ENCODE measurements at places on chromosomes 13 and 19.
A peak's percentile ranks its signal among the peaks of the same experiment; 100 is the strongest.

DNA sequence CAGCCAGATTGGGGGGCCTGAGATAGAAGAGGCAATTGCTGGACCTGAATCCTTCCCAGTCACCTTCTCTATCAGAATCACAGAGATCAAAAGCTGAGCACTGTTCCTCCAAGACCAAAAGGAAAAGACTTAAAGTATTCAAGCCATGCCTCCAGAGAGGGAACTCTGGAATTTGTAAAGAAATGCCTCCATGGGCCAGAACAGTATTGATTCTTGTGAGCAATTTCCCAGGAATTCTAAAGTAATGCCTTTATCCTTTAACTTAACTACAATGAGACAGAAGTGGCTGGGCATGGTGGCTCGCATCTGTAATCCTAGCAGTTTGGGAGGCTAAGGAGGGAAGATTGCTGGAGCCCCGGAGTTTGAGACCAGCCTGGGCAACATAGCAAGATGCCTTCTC lies 148.8 kb downstream of the FLT1 start:
- no peak for DNase-seq

- no peak for DNase-seq
Measured at GRCh38 chr19:33444562-33445441, 71.3 kb downstream of the CEBPG start.

GRCh38 chr19:11495885-11496284 lies 9.8 kb downstream of the ZNF653 start:
- no peak for DNase-seq

- DNase-seq = no peak
Measured at GRCh38 chr19:31349160-31349881, at the start of gene TSHZ3. Gene TSHZ3, minus strand, starts transcription at chr19:31349436. Its CDS starts 217 bp downstream, at chr19:31349219.

GRCh38 chr19:862581-863314 lies 3.3 kb downstream of the CFD start:
- no peak for DNase-seq

DNA sequence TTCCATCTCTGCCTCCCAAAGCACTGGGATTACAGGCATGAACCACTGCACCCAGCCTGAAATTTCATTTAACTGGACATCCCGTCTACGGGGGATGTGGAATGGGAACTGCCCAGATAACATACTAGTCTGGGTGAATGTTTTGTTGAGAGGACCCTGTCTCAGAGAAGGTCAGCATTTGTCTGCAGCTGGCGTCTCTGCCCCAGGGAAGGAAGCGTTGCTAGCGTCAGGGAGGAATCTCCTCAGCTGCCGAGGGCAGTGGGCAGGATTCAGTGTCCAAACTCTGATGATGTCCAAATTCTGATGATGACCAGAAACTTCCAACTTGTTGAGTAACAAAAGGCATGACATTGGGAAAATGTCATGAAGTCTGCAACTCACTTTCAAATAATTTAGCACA lies 3.1 kb downstream of the NXNL1 start:
- no peak for DNase-seq

- DNase-seq = no peak
Measured at GRCh38 chr19:16112778-16113177, 1.1 kb downstream of the RAB8A start.

DNA sequence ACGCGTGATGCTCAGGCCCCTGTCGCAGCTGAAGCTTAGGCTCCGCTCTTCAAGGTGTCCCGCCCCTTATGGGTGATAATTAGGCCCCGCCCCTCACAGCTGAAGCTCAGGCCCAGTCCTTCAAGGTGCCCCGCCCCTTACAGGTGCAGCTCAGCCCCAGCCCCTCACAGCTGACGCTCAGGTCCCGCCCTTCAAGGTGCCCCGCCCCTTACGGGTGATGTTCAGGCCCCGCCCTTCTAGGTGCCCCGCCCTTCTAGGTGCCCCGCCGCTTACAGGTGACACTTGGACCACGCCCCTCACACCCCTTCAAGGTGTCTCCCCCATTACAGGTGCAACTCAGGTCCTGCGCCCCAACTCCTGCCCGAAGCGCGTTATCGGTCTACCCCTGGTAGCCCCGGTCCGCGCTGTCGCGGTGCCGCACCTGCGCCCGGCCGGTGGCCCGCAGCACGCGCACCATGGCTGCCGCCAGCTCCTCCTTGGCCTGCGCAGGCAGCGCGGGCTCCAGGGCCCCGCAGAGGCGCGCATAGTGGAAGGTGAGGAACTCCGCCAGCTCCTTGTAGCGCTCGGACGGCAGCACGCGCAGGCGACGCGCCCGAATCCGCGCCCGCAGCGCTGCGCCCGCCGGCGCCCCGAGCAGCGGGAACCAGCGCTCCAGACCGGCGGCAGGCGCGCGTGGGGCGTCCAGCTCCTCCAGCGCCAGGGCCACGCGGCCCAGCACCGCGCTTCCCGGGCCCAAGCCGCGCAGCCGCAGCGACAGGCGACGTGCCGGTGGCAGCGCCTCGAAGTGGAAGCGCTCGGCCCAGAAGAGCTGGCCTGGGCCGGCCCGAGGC lies 7.3 kb downstream of the RASAL3 start:
- DNase-seq = no peak

GRCh38 chr19:56955637-56956216 lies 115.2 kb upstream of the PEG3 start:
- peak; percentile 97 for DNase-seq

DNA sequence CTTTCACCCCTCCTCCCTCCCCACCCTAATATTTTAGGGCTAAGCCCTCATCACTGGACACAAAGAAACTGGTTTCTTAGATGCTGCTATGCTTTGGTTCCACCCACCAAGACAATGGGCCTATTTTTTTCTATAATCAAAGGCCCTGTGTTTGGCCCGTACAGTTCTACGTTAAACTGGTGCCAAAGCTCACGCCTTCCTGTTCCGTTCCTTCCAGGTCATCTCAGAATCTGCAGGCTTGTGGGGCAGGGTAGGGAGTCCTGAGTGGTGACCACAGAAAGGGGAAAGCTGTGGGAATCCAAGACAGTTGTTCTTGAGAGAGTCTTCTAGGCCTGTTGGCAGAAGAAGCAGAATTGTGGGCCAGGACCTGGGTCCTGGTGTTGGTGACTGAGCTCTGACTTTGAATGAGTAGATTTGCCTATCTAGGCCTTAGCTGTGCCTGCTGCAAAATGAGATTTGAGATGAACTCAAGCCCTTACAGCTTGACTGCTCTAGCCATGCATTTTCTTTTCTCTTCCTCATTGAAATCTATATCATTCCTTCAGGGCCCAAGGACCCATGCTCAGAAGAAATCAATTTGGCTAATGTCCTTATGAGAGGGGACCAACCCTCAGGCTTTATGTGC lies 19.1 kb upstream of the CXCL17 start:
- DNase-seq = peak; percentile 52

- DNase-seq = no peak
Measured at GRCh38 chr13:50386541-50387050, 371.4 kb downstream of the KCNRG start.

- no peak for DNase-seq
Measured at GRCh38 chr19:48878196-48879024, 6.2 kb downstream of the PPP1R15A start.

- no peak for DNase-seq
Measured at GRCh38 chr19:52391135-52391534, 6.5 kb upstream of the ZNF528 start.

GRCh38 chr13:41075034-41075433 lies 13.7 kb downstream of the WBP4 start:
- no peak for DNase-seq
